ENCODE measurements at places on chromosomes 6 and 20. TPM values are rescaled to one million over a fixed set of nuclear protein-coding genes. Genes with fewer than 3 reads are reported as not detected.

The FRK gene
- 5.0 TPM for polyA plus RNA-seq

The SRMS gene
- 0.33 TPM for polyA plus RNA-seq

The REM1 gene
- 0.52 TPM for polyA plus RNA-seq

The SERPINB1 gene
- 15.4 TPM for polyA plus RNA-seq

GRCh38 chr20:50977066-50978021, 18.7 kb downstream of the MOCS3 start:
- DNase-seq = no peak

DNA sequence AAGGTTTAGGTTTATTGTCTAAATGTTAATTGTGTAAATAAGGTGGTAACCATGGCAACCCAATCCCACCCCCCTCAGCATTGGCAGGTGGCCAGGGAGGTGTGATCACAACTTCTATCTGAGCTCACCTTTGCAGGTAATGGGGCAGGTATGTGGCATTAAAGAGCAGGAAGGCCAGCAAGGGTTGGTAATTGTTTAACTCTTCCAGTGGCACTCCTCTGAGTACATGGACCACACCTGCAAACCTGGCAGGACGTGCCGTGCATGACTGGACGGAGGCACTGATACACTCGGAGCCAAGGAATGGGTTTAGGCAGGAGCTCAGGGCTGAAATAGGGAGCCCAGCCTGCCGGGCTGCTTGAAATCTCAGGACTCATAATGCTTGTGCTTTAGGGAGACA, 107.0 kb upstream of the BMP2 start:
- no peak for DNase-seq

DNA sequence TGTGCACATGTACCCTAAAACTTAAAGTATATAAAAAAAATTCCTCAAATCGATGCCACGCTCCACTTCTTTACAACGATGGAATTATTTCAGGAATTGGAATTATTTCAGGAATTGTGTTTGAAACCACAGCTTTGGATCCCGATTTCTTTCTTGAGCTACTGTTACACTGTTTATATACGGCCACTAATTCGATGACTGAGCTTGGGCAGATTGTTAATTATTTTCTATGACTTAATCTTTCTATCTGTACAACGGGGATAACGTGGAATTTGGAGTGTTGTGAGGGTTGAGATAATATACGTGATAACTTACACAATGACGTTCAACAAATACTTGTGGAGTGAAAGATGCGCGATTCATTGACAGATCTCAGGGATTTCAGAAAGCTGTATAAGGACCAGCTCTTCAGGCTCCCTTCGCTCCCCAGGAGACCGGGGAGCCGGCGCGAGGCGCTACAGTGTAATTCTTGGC, 171.3 kb downstream of the SLC16A10 start:
- no peak for DNase-seq

GRCh38 chr6:55937261-55937947, 62.0 kb upstream of the BMP5 start:
- no peak for DNase-seq

GRCh38 chr20:62764156-62764935, 31.9 kb upstream of the MRGBP start:
- DNase-seq = no peak

- DNase-seq = no peak
These were observed 250.6 kb downstream of the FARS2 start for GRCh38 chr6:5511954-5512353.

- DNase-seq = no peak
These were observed 17.5 kb downstream of the MMP24OS start for GRCh38 chr20:35260426-35260825.

DNA sequence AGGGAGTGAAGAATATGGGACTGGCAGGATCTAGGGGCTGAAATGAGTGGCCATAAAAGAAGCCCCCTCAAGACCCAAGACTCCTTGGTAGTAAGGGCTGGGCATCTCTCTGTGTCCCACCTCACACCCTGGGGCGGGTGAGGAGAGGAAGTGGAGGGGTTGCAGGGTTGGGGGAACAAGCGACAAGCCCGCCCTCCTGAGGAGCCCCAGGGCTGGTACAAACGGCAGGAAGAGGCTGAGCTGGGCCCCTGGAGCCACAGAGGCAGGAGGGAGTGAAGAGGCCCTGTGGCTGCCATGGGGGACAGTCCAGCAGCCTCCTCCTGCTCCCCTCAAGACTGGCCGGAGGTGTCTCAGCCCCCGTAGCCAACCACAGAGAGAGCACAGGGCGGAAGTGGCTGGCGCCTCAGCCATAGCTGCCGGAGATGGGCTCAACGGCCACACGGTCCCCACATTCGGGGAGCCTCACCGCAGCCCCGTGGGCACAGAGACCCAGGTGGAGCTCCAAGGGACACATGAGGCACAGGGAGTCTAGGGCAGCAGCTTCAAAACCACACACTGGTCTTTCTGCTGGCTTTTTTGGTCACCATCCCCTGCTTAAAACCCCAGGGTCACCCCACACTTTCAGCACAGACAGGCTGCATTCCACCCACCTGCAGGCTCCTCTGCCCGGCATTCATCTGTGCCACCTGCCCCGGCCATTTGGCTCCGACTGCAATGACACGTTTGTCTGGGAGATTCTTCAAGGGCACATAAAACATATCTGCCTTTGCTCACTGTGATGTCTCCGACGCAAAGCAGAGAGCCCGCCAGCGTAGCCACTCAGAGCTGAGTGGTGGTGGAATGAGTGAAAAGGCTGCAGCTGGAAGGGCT, 524 bp downstream of the C20orf203 start:
- no peak for DNase-seq

GRCh38 chr6:12957321-12958051, 240.9 kb downstream of the PHACTR1 start:
- DNase-seq = peak; percentile 44

GRCh38 chr20:36408219-36408618, 102.1 kb downstream of the DLGAP4 start:
- DNase-seq = no peak

GRCh38 chr6:91161246-91161645, 574.4 kb upstream of the MAP3K7 start:
- no peak for DNase-seq

DNA sequence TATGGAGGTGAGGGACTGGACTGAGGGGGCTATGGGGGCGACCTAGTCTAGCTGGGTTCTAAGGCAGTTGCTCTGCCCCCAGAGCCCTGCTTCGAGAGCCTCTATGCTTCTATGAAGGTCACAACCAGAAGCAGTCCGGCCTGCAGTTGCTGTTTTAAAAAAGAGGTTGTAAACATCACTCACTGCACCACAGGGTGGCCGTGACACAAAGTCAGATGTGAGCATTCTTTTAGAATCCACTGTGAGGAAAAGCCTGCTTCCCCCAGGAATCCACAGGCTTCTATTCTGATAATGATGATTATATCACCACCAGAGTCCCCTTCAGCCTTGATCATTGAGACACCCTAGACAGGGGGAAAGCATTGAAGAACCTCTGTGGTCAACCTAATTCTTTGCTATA, 229.7 kb upstream of the AGPAT4 start:
- DNase-seq = no peak

- no peak for DNase-seq
These were observed 53.3 kb upstream of the HFE start for GRCh38 chr6:26033941-26034354.

GRCh38 chr6:31399589-31400466, 3.6 kb upstream of the MICA start:
- DNase-seq = peak; percentile 68
